ENCODE measurements at places on chromosomes 3 and 15. TPM values are rescaled to one million over a fixed set of nuclear protein-coding genes. Genes with fewer than 3 reads are reported as not detected.

GRCh38 chr15:32864051-32864450 is 146.2 kb downstream of the GREM1 start:
- DNase-seq = no peak

GRCh38 chr15:39315206-39315850 is 265.6 kb upstream of the THBS1 start:
- no peak for DNase-seq

DNA sequence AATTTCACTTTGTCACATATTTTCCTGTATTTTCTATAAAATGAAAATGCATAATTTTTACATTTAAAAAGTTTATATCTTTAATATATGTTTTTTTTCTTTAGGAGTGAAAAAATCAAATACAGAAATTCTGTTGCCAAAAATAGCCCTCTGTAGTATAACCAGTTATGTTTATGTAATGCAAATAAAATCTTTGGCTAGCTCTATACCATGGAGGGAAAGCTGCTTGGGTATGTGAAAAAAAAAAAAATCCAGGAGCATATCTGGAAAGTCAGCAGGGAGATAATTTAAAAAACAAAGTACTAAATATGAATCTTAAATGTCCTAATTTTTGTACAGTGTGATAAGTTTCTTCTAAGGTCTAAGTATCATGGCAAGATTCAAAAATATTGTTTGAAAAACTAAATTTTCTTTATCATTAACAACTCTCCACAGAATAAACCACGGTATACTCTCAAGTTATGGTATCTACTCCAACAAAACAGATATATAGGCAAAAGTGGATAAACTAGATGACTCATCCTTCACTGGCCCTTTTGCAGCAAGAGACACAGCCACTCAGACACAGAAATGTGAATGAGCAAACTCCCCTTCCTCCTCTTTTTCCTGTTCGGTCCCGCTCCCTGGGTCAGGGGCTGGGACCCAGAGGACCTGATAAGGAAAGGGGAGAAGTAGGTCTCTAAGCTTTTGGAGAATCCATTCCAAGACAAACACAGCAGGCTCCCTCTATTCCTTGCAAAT is 66.6 kb downstream of the PDZRN3 start:
- no peak for DNase-seq

The PML gene
- 27.6 TPM for total RNA-seq

GRCh38 chr3:134356411-134357040 is 17.7 kb downstream of the AMOTL2 start:
- DNase-seq = peak; percentile 4
